Activated T-cell treated with anti-CD3 and anti-CD28 coated beads, Interleukin-2, amount 50 U/mL, for 48 hours (primary cell): ENCODE measurements at places on chromosomes 2 and 18.

DNA sequence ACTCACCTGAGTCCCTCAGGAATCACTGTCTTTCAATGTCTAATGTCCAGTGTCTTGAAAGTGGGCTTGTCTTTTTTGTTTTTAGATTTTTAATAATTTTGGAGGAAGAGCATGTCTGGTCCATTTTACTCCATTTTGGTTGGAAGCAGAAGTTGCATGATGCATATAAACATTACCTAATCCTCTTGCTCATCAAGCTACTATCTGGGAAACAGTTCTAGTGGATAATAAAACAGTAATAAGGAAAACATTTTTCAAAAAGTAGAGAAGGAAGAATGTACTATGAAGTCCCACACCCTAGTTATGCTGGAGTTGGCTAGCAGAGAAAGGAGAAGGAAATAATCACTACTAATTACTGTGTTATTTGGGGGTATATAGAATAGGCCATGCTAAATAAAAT lies 263.7 kb downstream of the ETAA1 start:
- DNase-seq, result no peak

DNA sequence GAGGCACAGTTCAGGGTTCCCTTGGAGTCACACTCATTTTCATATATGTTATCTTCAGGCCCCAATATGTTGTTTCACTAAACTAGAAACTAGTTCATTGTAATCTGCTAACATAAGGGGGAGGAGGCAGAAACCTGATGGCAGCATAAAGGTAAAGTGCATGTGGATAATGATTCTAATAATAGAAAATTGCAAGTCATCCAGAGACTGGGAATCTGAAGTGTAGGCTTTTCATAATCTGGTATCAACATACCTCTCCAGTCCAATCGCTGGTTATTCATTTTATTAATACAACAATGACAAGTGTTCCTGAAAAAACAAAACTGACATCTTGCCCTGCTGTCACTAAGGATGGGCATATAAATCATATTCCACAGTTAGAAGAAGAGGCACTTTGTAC lies 326.3 kb upstream of the ZNF804A start:
- DNase-seq, result no peak

GRCh38 chr2:74577448-74577847 lies 22.9 kb downstream of the DOK1 start:
- DNase-seq, result no peak

DNA sequence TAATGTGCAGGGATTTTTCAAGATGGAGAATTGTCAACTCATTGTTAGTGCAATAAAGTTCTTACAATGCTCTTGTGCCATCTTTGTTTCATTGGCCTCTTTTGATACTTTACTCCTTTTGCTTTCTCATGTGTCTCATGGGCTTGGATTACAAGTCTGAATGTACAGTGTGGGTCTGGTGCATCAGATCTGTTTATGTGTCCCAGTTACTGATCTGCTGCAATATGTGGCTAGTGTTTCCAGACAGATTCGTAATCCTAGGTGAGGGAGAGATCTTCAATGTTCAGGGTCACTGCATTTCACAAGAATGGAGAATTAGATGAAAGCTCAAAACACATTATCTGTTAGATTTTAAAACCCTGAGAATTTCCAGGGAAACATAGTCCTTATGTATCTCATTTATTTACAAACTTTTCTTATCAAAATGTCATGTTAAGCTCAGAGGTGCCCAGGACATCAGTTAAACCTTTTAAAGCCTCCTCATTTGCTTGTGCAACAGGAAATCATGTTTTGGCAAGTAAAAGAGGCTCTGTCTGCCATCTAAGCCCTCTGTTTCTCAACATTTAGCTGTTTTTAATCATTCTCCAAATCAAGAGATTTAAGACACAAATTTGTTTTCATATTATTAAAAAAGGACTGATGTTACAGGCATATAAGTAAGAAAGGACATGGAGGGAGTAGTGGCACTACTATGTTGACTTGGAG lies 108.1 kb downstream of the NUP35 start:
- DNase-seq, result no peak

- no peak for DNase-seq
Observed at GRCh38 chr2:64455545-64455944, 1.6 kb downstream of the LGALSL start.

- DNase-seq, result peak; percentile 48
Observed at GRCh38 chr2:190320696-190321095, 1.1 kb upstream of the HIBCH start.

DNA sequence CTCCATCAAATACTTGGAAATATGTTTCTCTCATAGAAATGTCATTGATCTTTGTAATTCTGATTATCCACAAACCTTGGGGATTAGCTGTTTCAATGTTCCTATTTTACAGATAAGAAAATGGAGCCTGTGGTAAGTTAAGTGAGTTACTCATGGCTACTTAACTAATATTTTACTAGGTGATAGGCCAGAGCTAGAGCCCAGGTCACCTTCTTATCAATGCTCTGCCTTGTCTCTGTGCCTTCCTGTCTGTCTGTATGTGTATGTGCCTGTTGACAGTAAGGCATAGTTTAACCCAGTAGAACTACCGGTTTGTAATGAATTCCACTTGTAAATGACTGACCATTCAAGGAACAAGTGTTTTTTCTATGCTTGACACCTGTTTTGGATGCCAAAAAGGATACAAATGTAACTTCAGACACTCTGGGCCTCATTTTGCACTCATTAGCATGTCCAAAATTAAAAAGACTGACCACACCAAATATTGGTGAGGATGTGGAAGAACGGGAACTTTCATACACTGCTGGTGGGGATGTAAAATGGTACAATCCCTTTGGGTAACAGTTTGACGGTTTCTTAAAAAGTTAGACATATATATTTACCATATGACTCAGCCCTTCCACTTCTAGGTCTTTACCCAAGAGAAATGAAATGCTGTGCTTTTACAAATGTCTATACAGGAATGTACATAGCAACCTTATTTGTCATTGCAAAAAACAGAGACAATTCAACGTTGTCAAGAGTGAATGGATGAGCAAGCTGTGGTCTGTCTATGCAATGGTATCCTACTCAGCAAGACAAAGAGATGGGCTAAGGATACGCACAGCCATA lies 19.6 kb upstream of the IL1A start:
- no peak for DNase-seq

- no peak for DNase-seq
Observed at GRCh38 chr2:218635719-218636118, 23.7 kb downstream of the ZNF142 start.

DNA sequence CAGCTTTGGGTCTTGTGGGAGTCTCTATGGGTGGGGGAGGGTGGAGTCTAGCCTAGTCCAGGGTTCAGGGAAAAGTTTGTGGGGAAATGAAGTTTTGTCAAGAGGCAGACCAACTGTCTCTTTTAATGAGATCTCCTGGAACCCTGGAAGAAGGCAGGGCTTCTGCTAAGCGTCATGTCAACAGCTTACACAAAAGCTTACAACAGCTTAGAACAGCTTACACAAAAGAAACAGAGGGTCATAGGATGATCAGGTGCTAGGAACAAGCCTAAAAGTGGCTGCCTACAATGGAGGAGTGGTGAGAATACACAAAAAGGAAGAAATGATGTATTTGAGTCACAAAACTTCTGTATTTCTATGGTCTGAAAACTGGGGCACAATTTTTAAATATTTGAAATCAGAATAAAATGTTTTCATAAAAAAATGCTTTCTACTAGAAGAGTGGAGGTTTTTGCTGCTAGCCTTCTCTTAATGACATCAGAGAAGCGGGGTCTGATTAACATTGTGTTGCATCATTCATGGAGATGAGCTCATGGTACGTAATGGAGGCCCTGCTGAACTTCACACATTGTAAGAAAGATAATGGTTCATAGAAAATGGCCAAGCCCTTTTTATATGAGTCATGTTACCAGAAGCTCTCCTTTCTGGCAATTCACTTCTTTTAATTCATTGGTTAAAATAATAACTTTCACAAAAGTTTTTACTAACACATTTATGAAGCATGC lies 351.0 kb downstream of the PIK3C3 start:
- DNase-seq, result no peak

DNA sequence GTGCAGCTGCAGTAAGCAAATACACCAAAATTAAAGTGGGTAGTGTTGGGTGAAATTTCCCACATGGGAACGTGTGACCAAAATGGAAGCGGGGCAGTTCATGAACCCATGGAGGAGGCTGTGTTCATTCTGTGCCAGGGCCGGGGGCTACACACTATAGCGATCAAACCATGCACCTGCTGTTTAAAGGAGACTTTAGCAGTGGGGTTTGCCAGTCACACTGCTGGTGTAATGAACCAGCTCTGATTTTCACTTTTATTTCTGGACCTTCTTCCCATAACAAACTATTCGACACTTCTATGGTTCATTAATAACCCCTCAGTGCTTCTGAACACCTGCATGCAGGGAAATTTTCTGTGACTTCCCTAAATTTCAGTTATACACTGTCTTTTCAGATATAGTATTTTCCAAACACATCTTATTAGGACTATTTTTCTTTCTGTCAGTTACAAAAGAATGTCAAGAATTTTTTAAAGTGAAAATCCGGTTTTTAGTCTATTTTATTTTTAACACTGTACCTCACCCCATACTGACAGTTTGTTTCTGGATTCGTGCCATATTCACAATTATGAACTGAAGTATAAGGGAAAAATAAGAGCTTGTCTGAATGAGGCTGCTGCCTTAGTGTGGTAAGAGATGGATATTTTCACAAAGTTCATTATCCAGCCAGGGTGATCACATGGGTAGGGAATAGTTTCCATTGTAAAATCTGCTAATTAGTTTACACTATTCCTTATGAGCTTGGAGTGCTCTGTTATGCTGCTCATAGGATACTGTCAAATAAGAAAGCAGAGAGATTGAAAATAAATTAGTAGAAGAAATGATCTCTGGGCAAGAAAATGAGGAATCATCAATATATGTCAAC lies 111.3 kb upstream of the CAVIN2 start:
- no peak for DNase-seq
